ENCODE measurements at places on chromosomes 12 and 14.

DNA sequence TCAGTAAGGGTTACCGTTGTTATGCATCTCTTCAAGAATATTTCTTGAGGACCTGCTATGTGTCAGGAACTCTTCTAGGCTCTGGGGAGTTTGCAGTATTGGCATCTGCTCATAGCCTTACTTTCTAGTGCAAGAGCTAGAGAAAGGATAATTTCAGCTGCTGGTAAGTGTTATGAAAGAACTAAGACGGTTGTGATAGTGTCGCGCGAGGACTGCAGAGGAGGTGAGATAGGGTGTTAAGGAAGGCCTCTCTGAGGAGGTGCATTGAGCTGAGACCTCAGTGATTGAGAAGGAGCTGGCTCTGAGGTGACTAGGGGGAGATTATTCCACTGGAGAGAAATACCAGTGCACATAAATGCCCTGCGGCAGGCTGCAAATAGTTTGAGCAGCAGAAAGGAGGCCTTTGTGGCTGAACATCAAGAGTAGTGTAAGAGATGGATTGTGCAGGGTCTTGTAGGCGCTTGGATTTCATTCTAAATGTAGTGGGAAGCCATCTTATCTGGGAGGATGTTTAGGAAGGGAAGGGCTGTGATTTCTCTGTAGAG is 824 bp downstream of the DDX55 start:
- DNase-seq, result no peak

GRCh38 chr14:94638961-94639817 is 27.0 kb downstream of the SERPINA3 start:
- DNase-seq, result no peak

GRCh38 chr14:75861161-75861621 is 120.6 kb downstream of the TGFB3 start:
- DNase-seq, result no peak

DNA sequence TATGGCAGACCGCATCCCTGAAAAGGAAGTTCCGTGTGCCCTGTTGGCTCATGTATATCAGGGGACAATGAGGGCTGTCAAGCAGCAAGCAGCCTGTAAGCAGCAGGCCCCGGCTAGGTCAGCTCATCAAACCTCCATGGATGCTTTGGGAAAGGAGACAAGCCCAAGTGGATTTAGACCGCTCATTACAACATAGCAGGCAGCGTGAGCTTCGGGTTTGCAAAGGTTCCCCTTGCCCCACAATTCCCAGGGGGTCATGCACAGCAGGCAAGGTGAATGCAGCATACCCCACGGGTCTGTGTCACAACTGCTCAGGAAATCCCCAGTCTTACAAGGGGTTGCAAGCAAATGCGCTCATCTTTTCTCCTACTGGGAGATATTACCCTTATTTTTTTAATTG is 54.6 kb downstream of the KCNK13 start:
- DNase-seq, result no peak

GRCh38 chr14:22233377-22233776 is 355.6 kb downstream of the DAD1 start:
- no peak for DNase-seq

GRCh38 chr12:75750716-75751306 is 239.4 kb upstream of the KRR1 start:
- DNase-seq, result no peak

- no peak for DNase-seq
Observed at GRCh38 chr12:46908236-46908935, 82.6 kb upstream of the SLC38A4 start.

DNA sequence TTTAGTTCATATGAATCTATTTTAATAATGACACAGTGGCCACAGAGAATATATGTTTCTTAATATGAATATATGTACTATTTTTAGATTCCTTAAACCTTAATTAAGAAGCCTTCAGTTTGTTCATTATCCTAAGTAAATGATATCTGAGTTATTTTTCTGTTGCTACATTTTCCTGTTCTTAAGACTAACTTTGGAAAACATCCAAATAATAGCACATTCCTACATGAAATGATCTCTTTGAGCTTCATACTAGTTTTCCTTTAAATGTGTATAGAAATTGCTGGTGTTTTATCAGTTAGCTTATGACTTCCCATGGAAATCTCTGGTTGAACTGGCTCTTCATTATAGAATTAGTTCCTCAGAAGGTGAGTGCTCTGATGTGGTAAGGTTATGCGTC is 72.1 kb downstream of the POLR3B start:
- no peak for DNase-seq

DNA sequence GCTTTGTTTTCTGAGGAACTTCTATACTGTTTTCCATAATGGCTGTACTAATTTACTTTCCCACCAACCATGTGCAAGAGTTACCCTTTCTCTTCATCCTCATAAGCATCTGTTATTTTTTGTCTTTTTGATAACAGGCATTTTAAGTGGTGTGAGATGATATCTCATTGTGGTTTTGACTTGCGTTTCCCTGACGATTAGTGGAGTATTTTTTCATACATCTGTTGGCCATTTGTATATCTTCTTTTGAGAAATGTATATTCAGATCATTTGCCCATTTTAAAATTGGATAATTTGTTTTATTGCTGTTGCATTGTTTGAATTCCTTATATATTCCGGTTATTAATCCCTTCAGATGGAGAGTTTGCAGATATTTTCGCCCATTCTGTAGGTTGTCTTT is 10.2 kb upstream of the HMGA2 start:
- DNase-seq, result no peak

GRCh38 chr14:77198561-77198960 is 17.0 kb downstream of the TMEM63C start:
- DNase-seq, result no peak

DNA sequence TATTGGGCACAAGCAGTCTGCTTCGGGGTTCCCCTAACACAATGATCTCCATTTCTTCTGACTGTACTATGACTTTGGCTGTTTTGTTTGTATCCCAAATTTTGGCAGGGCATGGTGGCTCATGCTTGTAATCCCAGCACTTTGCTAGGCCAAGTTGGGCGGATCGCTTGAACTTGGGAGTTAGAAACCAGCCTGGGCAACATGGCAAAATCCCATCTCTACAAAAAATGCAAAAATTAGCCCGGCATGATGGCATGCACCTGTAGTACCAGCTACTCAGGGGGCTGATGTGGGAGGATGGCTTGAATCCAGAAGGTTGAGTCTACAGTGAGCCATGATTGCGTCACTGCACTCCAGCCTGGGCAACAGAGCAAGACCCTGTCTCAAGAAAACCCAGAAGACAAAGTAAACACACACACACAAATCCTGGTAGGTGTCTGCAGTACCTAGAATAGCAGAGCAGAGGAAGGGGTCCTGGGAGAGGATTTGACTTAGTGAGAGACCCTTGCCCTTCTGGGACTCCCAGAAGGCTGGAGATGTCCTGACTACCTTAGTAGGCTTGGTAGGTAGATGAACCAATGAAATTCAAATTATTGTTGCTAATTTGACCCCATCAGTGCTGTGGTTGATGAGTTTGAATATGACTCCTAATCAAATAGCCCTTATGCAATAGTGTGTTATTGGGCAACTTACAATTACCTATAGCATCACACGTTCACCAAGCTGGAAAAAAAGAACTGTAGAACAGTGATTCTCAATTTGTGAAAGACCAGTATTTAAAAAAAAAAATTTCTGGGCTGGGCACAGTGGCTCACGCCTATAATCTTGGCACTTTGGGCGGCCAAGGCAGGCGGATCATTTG is 6.8 kb upstream of the AEBP2 start:
- no peak for DNase-seq

DNA sequence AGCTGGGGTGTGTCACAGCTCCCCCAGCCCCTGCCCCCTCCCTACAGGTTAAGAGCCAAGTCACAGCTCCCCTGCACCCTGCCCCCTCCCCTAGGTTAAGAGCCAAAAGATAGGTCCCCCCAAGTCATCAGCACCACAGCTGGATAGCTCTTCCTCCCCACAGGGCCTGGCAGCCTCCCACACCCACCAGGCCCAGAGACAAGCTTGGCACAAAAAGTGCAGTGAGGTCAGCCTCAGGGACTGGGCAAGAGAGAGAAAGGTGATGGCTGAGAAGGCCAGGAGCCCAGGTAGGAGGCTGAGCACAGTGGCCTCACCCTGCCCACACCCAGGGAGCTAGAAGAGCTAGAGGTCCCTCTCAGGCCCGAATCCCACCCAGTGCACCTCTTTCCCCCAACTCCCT is 8.7 kb downstream of the ITGA7 start:
- no peak for DNase-seq

GRCh38 chr14:105326891-105327694 is 12.5 kb downstream of the PACS2 start:
- DNase-seq, result no peak

- no peak for DNase-seq
Observed at GRCh38 chr14:38012056-38012455, 195.6 kb upstream of the SSTR1 start.

- DNase-seq, result no peak
Observed at GRCh38 chr12:74890237-74890599, 319.4 kb downstream of the KCNC2 start.

DNA sequence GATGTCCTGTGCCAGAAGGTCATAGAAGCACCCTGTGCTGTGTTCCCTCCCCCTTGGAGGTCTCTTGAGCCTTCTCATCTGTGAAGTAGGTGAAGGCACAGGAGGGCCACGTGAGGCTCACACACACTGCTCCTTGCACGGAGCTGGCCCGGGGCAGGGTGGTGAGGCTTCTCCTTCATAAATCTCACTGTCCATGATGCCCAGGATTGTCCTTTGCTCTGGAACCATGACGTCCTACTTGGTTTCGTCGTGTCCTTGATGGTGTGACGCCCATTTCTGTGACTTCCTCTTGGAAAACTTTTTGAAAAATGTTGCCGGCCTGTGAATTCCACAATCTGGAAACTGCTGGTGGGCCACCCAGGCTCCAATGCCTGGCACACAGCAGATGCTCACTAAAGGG is 34.4 kb downstream of the SH2B3 start:
- DNase-seq, result no peak

DNA sequence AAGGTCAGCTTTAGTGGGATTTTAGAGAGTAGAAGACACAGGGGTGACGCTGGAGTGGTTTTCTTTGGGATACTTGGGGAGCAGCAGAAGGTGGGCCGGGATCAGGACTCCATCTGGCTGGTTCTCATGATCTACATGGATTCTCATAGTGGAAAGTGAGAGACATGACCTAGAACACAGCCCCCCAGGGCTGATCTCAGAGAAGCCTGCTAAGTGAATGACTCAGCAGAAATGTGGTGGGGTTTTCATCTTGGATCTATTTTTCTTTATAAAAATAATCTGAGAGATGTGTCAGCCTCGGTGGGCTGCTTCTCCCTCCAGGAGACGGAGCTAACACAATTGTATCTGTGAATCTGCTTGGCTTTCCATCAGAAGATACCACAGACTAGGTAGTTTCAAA is 484.4 kb downstream of the TMEM121 start:
- DNase-seq, result no peak

- no peak for DNase-seq
Observed at GRCh38 chr14:55581342-55581771, 1.4 kb downstream of the KTN1 start.

- no peak for DNase-seq
Observed at GRCh38 chr12:58302487-58303011, 361.2 kb downstream of the ATP23 start.

GRCh38 chr14:77007975-77008421 is 20.5 kb downstream of the IRF2BPL start:
- DNase-seq, result no peak

DNA sequence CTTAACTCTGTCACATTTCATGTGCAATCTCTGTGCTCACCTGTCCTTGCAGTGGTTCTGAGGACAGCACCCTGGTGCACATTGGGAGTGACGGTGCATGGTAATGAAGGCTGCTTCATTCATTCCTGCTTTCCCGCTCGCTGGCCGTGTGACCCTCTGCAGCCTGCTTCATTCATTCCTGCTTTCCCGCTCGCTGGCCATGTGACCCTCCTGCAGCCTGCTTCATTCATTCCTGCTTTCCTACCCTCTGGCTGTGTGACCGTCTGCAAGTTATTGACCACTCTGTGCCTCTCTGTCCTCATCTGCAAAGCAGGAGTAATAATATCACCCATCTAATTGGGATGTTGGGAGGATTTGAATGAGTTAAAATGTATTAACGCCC is 189.1 kb upstream of the TMEM132C start:
- no peak for DNase-seq

DNA sequence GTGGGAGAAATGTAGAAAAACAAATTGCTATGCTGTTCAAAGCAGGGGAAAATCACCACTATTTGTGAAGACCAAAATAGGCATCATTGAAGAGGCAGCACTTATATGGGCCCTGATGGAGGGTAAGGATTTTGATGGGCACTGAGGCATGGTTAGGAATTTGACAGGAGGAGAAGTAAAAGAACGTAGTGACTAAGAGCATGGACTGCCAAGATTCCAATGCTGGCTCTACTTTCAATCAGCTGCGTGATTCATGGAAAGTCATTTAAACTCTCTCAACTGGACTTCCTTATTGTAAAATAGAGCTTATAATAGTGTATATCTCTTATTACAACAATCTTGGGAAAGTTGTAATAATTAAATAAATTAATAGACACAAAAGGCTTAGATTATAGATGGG is 267.7 kb upstream of the G2E3 start:
- no peak for DNase-seq

DNA sequence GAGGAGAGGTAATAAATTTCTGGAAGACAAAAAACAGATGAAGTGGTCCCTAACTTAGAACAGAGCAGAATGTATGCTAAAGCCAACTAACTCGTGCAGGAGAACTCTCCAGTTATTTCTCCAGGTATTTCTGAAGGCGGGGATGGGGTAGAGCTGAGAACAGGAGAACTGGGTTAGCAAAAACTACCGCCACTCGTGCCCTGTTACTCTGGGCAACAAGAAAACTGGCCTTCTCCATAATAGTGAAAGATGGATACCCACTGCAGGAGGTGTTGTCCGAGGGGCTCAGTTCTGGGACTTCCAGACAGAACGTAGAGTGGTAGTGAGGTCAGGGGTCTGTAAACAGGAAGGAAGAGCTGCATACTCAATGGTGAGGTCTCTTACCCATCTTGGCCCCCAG is 187.3 kb upstream of the FRMD6 start:
- DNase-seq, result no peak

GRCh38 chr12:109881752-109882151 is 1.4 kb upstream of the GLTP start:
- DNase-seq, result no peak

GRCh38 chr12:108783446-108783845 is 52.1 kb upstream of the CORO1C start:
- no peak for DNase-seq

GRCh38 chr12:117002051-117002817 is 91.5 kb downstream of the FBXW8 start:
- DNase-seq, result no peak

- DNase-seq, result no peak
Observed at GRCh38 chr14:63781686-63782085, 53.8 kb upstream of the SGPP1 start.

DNA sequence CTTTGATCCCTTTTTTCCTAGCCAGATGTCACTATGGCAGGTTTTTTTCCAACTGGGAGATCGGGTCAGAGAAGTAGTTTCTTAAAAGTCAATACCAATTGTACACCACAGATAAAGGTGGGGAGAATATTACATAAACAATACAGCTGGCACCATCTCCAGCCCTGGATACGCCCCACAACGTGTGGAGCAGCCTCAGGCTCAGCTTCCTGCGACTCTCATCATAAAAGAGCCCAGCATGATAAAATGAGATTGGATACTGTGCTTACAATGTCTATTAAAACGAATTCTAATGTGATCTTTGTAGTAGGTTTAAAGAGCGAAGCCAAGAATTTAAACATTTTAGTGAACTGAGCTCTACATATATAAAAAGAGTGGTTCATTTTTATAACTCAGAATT is 21.5 kb downstream of the EFCAB11 start:
- no peak for DNase-seq
